ENCODE measurements at places on chromosomes 7 and 10.

- DNase-seq, result no peak
Measured at GRCh38 chr10:86356296-86356695, 10.3 kb downstream of the GRID1 start.

- no peak for DNase-seq
Measured at GRCh38 chr7:86968618-86969017, 90.8 kb downstream of the ELAPOR2 start.

DNA sequence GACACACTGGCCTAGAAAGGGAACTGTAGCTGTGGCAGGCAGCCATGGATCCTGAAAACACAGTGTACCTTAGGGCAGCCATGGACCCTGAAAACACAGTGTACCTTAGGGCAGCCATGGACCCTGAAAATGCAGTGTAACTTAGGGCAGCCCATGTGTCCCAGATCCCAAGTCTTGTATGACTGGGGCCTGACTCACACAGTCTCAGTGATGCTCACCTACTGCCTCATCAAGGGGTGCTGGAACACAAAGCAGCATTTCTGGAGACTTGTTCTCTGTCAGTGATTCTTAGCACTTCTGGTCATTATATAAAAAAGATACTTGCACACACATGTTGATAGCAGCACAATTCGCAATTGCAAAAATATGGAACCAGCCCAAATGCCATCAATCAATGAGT is 70.2 kb upstream of the LAMB4 start:
- no peak for DNase-seq

DNA sequence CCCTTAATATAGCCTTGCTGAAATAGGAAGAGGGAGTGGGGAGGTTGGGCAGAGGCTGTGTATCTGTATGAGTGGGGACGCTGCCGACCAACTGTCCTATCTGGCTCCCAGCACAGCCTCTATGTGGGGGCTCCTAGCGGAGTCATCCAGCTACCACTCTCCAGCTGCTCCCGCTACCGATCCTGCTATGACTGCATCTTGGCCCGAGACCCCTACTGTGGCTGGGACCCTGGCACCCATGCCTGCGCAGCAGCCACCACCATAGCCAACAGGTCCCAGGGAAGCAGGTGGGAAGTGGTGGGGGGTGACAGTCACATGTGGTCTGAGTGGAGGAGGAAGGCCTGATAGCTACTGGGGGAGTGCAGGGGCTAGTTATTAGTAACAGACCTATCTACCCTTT is 6.6 kb downstream of the MRPL43 start:
- no peak for DNase-seq

GRCh38 chr7:27746486-27746885 is 6.5 kb downstream of the TAX1BP1 start:
- no peak for DNase-seq

DNA sequence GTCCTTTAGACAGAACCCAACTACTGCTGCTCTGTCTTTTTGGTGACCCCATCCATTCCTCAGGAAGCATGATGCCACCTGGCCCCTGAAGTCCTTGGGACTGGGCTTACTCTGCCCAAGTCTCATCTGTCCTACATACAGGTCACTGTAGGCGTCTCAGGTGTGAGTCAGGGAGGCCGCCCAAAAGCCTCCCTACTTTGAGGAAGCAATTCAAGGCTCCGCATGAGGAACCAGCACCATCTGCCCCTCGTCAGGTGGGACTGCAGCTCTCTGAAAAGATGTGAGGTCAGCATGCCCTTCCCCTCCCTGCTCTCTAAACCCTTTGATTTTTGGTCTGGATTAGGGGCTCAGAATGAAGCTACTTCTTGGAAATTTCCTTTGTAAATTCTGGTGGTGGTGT is 354.8 kb downstream of the CXCL12 start:
- DNase-seq, result no peak

- DNase-seq, result no peak
Measured at GRCh38 chr10:75438275-75438674, 6.9 kb downstream of the LRMDA start.

- DNase-seq, result no peak
Measured at GRCh38 chr10:131433568-131433967, 122.0 kb upstream of the TCERG1L start.

DNA sequence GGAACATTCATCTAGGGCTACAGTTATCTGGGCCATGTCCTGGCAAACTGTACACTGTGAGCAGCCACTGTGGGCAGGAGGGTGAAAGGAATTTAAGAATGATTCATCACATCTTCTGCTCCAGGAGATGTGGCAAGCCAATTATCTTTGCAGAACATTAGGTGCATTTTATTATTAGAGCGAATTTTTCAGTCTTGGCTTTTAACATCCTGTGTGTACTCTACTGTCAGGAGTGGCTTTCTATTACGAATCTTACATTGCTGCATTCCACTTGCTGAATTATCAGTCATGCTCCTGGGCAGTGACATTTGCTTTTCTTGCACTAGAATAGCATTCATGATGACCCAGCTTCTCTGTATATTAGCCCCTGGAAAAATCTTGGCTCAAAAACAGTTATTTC is 109.2 kb upstream of the TARP start:
- DNase-seq, result no peak

- no peak for DNase-seq
Measured at GRCh38 chr7:113770146-113770738, 148.6 kb downstream of the PPP1R3A start.

GRCh38 chr10:69119896-69120295 is 4.1 kb upstream of the VPS26A start:
- DNase-seq, result no peak

Measured in AG04450 (cell line).